ENCODE measurements at places on chromosomes 16 and 17. TPM values are rescaled to one million over a fixed set of nuclear protein-coding genes. Genes with fewer than 3 reads are reported as not detected.

The C1QL1 gene
- total RNA-seq, result 17.3 TPM

The CHRNB1 gene
- 6.8 TPM for total RNA-seq

The NSRP1 gene
- 3.0 TPM for total RNA-seq

The KCNJ2 gene
- total RNA-seq, result 0.14 TPM

The DNAH9 gene
- total RNA-seq, result 0.85 TPM

The MT1A gene
- not detected for total RNA-seq

The YBX2 gene
- total RNA-seq, result 12.2 TPM

- no peak for DNase-seq
These were observed 2.6 kb downstream of the GTF3C1 start for GRCh38 chr16:27547134-27547533.

DNA sequence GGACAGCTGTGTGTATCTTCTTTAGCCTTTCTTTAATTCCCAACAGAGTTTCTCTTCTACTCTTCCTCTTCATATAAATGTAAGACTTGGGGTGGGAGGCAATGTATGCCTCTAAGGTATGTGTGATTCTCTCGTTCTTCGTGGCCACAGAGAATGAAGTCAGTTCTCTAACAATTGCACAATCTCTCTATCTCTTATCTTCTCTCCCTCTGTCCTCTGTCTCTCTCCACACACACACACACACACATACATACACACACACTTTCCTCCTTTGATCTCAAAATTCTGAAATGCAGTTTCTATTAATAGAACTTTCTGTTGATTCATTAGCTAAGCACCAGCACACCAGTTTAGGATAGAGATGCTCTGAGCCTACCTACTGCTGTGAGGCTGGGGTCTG is 615.7 kb upstream of the SALL1 start:
- no peak for DNase-seq

DNA sequence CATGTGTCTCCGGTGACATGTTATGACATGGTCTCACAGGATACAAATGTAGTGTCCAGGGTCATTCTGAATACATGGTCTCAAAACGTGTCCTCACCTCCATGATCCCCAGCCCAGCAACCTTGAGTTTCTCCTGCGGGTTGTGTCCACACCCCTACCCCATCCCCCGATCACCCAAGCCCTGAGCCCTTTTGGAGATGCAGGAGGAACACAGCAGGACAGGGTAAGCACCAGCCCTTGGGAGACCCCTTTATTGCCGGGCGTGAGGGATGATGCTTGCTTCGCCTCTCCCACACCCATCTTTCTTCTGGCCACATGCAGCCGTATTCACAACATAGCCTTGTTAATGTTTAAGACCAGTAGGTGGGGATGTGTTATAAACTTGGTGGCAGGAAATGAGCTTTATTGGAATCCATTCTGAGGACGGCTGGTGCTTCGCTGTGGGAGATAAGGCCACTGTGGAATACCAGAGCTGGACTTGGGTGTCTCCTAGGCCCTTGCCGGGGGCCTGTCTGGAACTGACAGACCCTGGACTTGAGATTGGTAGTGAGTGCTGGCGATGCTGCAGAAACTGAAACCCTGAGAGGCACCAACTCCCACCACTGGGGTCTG is 5.5 kb downstream of the TMEM132E start:
- DNase-seq, result peak; percentile 62

- no peak for DNase-seq
These were observed 344.7 kb downstream of the GRIN2A start for GRCh38 chr16:9837481-9837880.

- DNase-seq, result no peak
These were observed 140.5 kb downstream of the SSH2 start for GRCh38 chr17:29789196-29790170.

Data from H7 (cell line).